ENCODE measurements at places on chromosomes 12 and 14. TPM values are rescaled to one million over a fixed set of nuclear protein-coding genes. Genes with fewer than 3 reads are reported as not detected.

- DNase-seq = no peak
Observed at GRCh38 chr14:74595006-74595735, 16.9 kb downstream of the LTBP2 start.

The VWF gene
- total RNA-seq = 0.11 TPM

The EPYC gene
- total RNA-seq = not detected

The KRT80 gene
- not detected for total RNA-seq

DNA sequence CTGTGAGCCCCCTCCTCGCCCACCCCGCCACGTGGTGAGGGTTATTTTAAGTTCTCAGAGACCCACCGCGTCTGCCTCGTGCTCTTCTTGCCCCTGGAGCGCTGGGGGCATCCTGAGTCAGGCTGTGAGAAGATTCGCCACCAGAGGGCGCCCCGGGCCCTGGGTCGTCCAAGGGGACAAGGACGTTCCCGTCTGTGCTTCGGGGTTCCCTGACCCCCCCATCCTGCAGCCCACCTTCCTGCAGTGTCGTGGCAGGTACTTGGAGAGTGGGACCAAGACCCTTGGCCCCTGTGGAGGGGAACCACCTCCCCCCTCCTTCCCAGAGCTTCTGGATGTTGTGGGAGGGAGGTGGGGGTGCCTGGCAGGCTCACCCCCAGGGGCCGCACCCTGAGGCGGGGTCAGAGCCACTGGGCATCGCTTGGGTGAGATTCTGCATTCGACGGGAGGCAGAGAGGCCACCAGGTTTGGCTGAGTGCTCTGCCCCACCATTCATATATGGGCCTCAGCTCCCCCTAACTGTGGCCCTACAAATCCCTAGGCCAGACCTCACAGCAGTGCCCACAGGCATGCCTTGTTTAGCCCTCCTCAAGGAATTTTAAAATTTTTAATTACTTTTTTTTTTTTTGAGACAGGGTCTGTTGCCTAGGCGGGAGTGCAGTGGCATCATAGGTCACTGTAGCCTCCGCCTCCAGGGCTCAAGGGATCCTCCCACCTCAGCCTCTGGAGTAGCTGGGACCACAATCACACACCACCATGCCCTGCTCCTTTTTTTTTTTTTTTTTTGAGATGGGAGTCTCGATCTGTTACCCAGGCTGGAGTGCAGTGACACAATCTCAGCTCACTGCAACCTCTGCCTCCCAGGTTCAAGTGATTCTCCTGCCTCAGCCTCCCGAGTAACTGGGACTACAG lies 17.0 kb downstream of the RHOF start:
- peak; percentile 95 for DNase-seq

GRCh38 chr12:46360908-46361666 lies 11.5 kb downstream of the SLC38A2 start:
- no peak for DNase-seq

- peak; percentile 87 for DNase-seq
Observed at GRCh38 chr12:130775953-130776856, 60.1 kb upstream of the RIMBP2 start.

DNA sequence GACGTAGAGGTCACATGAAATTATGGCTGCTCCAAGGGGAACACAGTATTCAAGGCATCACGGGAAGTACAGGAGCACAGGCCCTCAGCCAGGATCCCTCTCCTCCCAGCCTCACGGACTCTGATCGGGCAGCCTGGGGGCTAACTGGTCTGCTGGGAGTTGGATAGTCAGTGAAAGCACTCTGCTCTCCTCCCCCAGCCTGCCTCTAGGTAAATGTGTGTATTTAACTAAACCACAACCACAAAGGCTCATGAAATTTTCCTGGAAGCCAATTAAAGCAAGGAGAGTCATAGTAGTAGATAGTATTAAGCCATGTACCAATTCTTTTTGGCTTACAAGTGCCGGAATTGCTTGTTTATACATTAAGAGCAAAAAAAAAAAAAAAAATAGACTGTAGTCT lies 254.3 kb downstream of the MSRB3 start:
- DNase-seq = no peak

GRCh38 chr14:92316937-92317336 lies 6.0 kb upstream of the SLC24A4 start:
- DNase-seq = peak; percentile 48

Data from activated CD8-positive, alpha-beta T cell treated with anti-CD3 and anti-CD28 coated beads for 36 hours (primary cell).